ENCODE measurements at places on chromosomes 7 and 10.
A peak's percentile ranks its signal among the peaks of the same experiment; 100 is the strongest.

GRCh38 chr10:89274928-89275327 is 23.4 kb upstream of the LIPA start:
- DNase-seq = peak; percentile 21

GRCh38 chr10:84194424-84195043 is at the start of gene CDHR1:
CDHR1 (plus strand) TSS chr10:84194537; CDS start chr10:84194761, 224 bp downstream.
- DNase-seq = peak; percentile 66

DNA sequence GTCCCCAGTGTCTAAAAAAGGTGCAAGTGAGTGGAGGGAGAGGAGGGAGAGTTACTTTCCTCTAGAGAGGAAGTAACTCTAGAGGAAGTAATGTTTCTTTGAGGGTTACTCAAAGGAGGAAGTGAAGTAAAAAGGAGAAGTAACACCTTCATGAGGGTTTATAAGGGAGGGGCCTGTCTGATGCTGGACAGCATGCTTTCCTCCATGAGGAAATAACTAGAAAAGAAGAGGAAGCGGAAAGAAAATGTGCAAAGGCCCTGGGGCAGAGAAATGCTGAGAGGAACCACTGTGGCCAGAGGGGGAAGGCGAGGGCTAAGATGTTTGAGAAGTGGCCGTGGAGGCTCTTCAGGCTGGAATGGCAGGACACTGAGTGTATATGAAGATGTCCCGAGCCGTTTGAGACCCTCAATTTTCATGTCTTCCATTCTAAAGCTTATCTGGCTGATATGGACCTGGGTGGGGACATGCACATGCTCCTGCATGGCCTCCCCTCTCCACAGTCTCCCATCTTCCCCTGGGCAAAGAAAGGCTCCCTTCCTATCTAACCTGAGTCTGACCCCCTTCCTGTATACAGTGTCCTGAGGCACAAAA is 3.4 kb upstream of the SLC18A2 start:
- DNase-seq = no peak

DNA sequence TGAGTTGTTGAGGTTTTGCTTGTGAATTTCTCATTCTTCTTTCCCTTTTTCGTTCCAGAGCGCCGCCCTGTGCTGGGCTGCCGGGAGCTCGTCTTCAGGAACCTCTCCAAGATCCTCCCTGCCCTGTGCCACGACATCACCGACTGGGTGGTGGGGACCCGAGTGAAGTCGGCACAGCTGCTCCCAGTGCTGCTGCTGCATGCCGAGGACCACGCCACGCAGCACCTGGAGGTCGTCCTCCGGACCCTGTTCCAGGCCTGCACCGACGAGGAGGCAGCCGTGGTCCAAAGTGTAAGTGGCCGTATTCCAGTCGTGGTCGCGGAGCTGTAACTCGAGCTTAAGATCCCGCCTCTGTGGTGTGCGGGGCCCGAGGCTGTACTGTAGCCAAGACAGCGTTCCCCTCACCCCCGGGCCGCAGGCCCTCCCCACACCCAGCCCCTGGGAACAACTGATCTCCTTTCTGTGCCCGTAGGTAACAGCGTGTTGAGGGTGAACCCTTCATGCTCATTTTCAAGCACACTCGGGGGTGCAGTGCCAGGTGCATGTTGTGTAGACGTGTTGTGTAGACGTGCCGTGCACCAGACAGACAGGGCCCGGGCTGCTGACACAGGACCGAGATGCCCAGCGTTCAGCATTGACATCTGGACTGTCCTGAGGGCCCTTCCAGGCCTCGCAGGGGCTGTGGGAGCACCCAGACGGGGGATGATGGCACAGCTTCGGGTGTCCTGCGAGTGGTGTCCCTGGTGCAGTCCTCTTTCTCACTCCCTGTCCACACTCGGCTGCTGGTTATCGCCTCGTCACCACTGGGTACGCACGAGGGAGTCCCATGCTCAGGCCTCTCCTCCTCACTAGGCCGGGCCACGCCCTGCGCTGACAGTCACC is 27.7 kb upstream of the PRKAR1B start:
- DNase-seq = no peak

GRCh38 chr7:142880876-142881505 is 4.6 kb downstream of the TRPV6 start:
- DNase-seq = peak; percentile 60

- no peak for DNase-seq
These were observed 13.8 kb downstream of the PSAP start for GRCh38 chr10:71837098-71837827.

GRCh38 chr7:17770710-17771375 is 169.5 kb downstream of the SNX13 start:
- no peak for DNase-seq

DNA sequence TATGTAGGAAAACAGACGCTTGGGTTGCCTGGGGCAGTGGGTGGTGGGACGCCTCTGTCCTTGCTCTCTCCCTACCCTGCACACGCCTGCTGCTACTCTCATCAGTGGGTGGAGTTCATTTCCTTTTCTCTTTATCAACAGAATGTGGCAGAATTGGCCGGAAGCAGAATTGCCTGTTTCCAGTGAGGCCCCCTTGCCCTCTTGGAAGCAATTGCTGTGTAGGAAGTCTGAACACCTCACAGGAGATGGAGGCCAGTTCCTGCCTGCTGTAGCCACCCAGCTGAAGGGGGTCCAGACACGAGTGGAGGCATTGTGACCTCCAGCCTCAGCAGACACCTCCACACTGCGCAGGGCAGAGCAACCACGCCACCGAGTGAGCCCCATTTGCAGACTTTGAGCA is 331.6 kb upstream of the ZNF32 start:
- DNase-seq = no peak

- no peak for DNase-seq
These were observed 1106.8 kb upstream of the C7orf33 start for GRCh38 chr7:147483634-147484292.

DNA sequence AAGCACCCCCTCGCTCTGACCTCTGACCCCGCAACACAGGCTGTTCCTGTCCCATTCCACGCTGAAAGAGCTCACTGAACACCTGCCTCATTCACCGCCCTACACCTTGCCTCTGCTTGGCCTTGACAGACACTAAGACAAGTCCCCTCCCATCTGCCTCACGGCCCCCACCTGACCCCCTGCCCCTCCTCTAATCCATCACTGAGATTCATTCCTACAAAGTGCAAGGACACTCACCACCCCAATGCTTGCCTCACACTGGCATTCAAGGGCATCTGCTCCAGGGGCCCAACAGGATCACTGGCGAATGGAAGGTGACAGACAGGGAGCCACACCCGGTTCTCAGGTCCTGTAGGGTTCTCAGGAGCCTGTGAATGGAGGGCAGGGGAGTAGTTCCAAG is 68.1 kb upstream of the NANOS1 start:
- no peak for DNase-seq

DNA sequence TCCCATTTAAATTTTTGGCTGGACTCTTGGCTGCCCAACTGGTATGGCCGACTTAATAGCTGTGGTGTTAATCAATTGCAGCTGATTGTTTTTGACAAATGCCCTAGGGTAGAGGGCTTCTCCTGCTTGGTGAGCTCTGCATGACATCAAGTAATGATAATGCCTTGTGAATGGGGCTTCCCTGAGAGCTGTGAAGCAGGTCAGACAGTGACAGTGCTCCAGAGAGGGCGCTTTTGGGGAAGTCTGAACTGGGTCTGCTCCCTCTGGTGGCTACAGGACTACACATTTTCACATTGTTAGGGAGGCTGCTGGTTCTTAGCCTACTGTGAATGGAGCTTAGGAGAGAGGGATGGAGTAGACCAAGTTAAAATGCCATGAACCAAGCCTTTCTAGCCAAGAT is 98.8 kb downstream of the SDK1 start:
- no peak for DNase-seq

- peak; percentile 45 for DNase-seq
These were observed 5.7 kb downstream of the GATA3 start for GRCh38 chr10:8060010-8060703.

- no peak for DNase-seq
These were observed 77.6 kb upstream of the MAGI2 start for GRCh38 chr7:79531116-79531515.

- DNase-seq = no peak
These were observed 76.4 kb downstream of the LYZL2 start for GRCh38 chr10:30553018-30553625.

DNA sequence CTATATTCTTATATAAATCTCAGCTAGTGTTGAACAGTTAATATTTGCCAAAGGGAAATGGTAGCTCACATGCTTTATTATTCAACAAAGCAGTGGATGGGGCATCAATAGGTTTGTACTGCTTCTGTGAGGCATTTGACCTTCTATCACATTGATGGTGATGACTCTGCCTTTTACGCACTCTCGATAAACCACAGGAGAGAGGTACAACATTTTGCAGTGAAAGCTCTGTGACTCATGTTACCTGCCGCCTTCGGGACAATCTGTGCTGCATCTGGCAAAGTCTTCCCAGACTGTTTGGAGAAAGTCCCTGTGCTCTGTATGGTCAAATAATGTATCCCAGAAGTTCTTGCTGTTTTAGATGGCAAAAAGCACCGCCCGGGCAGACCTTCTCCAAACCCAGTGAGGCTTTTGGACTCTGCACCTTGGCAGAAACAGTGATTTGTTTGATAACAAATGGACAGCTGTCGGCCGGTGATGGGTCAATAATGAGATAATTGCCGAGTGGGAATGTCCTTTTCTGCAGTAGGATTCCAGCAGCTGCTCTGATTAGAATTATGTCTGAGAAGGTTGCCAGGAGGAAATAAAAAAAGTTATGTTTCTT is 61.0 kb downstream of the PLPP4 start:
- no peak for DNase-seq

GRCh38 chr7:127782654-127783559 is 130.9 kb downstream of the SND1 start:
- DNase-seq = no peak

GRCh38 chr7:47635091-47636080 is 53.5 kb upstream of the TNS3 start:
- DNase-seq = no peak

GRCh38 chr10:108078263-108078662 is 913.8 kb upstream of the SORCS1 start:
- no peak for DNase-seq

DNA sequence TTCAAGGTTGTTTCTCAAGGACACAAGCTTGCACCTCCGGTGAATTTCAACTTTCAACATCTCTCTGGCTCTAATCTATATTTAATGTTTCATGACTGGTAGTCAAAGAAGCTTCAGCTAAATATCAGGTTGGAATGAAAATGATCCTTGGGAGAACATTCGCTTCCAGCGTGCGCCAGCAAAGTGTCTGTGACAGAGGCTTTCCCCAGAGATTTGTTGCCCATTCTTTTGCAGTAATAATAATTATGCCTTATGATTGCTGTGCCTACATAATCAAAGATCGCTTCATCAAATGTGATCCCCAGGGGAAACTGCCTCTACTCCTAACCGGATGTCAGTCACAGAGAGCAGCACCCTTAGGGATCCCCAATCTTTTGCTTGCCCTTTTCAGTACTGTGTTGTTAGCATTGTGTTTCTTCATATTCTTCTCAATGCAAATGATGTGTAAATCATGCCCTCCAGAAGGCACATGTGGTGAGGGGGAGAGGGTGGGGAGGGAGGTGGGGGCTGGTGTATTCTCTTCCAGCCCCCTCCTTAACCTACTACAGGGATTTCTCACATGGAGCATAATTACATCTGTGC is 30.5 kb downstream of the FZD1 start:
- no peak for DNase-seq

- DNase-seq = peak; percentile 79
These were observed 83.9 kb downstream of the JAZF1 start for GRCh38 chr7:28096713-28097112.

GRCh38 chr7:84389242-84389641 is 194.7 kb upstream of the SEMA3A start:
- no peak for DNase-seq

DNA sequence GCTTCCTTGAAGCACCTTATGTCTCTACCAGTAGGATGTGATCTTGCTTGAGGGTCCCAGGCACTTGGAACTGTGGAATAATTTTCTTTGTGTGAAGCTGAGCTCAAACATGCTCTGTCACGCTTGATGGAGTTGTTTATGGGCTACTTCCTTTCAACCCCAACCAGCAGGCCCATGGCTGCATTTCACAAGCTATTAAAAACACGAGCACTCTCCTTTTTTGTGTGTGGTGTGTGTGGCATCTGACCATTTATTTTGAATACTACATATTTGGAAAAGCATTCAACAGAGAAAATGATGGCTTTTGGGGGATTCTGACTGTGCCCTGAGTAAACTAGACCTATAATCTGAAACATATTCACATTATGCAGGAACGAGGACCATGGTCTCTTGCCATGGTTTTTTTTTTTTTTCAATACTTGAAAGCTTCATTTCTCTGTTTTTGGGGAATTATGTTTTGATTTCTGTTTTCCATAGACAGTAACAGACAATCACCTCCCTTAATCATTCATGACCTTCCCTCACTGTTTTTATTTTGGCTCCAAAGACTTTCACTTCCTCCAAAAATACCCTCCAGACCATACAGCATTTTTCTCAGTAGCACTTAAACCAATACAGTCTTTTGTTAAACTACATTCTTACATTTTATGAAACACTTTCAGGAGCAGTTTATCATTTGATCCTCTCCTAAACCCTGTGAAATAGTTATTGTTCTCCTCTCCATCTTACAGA is 233.6 kb upstream of the BMPER start:
- no peak for DNase-seq

GRCh38 chr7:150357270-150357669 is 11.4 kb upstream of the REPIN1 start:
- no peak for DNase-seq

Data from AG20443 (cell line).